Activated naive CD4-positive, alpha-beta T cell treated with Interleukin-2 at 50 U/mL for 16 hours (primary cell): ENCODE measurements at places on chromosomes 11 and 22.

GRCh38 chr11:94655291-94655690 is 88.1 kb downstream of the PIWIL4 start:
- no peak for DNase-seq

GRCh38 chr22:35866651-35867050 is 149.0 kb downstream of the APOL5 start:
- no peak for DNase-seq

- no peak for DNase-seq
Measured at GRCh38 chr11:10934293-10934860, 76.5 kb upstream of the ZBED5 start.

DNA sequence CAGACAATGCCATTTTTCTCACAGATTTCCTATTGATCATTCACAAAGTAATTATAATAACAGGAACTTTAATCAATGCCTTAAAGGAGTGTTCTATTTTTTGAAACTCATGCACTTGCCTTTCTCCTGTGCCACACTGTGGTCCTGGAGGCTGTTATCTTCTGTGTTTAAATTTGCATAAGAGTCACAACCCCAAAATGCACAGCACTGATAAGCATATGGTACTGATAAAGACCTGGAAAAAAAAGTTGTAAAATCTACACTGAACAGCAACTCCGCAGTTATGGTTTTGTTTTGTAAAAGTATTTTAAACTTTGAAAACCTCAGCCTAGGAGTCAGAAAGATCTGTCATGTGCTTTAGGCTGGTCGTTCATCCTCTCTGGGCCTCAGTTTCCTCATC is 9.1 kb upstream of the CCDC34 start:
- DNase-seq = no peak

DNA sequence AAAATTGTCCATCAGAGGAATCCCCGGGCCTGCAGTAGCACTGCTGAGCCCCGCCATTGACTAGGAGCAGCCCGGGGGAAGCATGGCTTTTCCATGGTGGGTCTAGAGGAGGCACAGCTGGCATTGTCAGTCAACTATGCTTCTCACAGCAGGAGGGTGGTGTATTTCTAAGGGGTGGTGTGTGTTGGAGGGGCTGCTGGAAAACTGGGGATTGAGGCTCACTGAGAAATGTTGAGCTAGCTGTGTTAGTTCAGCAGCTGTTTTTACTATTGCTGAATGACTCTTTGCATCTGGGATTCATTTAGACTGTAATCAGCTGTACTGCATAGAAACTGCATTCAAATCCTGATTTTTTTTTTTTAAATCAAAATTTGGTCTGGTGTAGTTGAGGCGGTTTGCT is 5.6 kb downstream of the DDX10 start:
- no peak for DNase-seq

GRCh38 chr11:121141066-121141465 is 40.0 kb downstream of the TECTA start:
- DNase-seq = no peak

DNA sequence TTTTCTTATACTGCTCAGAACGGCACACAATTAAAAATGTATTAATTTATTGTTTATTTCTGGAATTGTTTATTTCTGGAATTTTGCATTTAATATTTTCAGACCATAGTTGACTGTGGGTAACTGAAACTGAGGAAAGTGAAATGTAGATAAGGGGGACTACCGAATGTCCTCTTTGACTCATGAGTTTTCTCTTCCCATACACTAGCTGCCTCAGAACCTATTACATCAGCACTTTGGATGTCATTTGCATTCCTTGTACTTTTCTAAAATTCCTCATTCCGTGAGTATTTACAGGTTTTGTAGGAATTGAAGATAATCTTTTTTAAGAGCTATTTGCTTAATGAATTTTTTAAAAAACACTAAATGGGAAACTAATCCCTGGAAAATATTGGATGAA is 29.8 kb downstream of the ZC3H12C start:
- no peak for DNase-seq

DNA sequence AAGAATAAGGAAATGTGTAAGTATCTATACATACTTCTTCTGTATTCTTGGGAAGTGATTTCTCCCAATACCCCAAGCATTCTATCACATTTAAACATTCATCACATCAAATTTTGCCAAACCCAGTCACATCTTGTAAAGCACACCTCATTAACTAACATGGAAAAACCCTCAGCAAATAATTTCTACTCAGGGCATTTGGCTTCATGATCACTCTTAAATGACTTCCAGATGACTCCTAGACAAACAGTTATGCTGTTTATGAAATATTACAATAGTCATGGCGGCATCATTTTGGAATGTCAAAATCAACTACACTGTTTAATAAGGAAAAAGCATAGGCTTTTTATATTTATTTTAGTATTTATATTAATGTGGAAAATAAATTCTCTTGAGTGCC is 47.3 kb upstream of the CCDC34 start:
- no peak for DNase-seq

GRCh38 chr11:60625262-60625661 is 74.2 kb upstream of the MS4A8 start:
- DNase-seq = no peak

- DNase-seq = no peak
Measured at GRCh38 chr22:19103880-19104821, 18.1 kb downstream of the DGCR2 start.

GRCh38 chr11:77287136-77287535 is 14.3 kb downstream of the GDPD4 start:
- no peak for DNase-seq

GRCh38 chr22:44611880-44612496 is 90.0 kb upstream of the PRR5 start:
- DNase-seq = no peak

DNA sequence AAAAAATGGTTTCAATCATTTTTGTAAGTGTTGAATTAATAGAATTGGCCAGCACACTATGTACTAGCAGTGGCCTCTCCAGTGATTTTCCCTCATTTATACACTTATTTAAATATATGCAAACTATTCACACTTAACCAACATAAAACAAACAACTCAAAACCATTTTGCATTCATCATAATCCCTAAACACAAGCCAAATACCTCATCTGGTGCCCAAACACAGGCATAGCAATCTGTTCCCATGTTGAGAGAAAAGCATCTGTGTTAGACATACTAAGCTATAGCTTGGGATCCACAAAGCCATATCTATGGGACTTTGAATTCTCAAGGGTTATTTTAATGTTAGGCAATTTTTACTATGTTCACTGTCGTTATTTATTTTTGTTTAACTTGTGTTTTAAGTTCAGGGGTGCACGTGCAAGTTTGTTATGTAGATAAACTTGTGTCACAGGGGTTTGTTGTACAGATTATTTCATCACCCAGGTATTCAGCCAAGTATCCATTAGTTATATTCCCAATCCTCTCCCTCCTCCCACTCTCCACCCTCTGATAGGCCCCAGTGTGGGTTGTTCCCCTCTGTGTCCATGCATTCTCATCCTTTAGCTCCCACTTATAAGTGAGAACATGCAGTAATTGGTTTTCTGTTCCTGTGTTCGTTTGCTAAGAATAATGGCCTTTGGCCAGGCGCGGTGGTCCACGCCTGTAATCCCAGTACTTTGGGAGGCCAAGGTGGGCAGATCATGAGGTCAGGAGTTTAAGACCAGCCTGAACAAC is 31.0 kb upstream of the RCN1 start:
- DNase-seq = no peak

DNA sequence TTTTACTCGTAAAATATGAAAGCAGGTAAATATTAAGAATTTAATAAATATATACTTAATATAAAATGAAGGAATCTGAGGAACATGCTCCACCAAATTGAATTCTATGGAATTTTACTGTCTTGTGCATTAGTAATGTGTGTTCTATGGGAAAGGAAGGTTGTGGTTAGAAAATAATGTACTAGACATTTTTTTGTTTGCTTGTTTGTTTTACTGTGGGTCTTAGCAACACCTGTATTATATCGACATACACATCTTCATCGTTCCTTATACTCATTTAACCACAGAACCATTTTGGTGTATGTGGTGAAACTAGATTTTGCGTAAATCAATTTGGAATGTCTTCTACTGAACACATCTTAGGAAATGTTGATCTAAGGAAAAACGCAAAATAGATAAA is 114.1 kb upstream of the MTMR2 start:
- no peak for DNase-seq

DNA sequence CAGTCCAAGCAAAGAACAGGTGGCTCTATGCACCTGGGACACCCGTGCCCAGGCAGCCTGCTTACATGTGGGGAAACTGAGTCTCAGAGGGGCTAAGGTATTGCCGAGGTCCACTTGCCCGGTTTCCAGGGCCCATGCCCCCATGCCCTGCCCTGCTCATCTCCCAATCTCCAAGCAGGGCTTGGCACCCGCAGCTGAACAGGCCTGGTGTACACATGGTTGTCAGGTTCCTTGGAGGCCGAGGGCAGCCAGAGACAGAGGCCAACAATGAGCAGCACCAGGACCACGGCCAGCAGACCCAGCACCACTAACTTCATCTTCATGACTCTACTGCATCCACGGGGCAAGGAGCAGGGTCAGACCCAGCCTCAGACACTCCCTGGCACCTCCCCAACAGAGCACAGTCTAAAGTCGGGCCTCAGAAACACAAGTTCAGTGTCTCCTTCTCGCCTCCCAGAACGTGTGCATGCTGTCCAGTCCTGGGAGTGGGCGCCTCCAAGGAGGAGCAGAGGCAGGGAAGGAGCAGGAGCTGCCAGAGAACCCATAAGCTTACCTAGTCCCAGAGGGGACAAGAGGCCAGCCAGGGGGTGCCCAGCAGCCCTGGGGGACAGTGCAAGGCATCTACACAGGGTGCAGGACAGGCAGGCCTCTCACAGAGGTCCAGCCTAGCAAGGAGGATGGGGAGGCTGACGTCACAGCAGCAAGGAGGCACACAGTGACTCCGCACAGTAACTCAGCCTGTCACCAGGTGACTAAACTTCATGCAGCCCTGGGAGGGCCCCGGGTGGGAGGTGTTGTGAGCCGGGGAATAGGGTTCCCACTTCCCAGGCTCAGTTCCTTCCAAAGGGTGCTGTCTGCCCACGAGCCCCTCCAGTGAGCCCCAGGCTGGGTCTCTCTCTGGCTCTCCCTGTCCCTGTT is 20.2 kb upstream of the RGL4 start:
- DNase-seq = no peak

DNA sequence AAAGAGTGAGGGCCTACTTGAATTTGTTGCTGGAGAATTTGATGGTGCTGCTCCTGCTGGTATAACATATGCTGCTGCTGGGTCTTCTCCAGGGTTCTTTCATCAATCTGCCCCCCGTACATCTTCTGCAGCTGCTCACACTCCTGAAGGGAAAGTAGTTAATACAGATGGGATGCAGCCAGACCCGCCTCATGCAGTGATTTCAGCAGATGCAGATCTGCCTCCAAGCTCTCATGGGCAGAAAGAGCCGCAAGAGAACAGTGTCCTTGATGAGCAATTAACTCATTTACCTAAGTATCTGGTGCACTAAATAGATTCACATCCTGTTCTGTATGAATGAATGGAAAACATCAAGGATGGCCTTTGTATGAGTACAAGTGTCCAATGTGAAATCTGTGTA is 24.8 kb upstream of the APOA1 start:
- DNase-seq = no peak

DNA sequence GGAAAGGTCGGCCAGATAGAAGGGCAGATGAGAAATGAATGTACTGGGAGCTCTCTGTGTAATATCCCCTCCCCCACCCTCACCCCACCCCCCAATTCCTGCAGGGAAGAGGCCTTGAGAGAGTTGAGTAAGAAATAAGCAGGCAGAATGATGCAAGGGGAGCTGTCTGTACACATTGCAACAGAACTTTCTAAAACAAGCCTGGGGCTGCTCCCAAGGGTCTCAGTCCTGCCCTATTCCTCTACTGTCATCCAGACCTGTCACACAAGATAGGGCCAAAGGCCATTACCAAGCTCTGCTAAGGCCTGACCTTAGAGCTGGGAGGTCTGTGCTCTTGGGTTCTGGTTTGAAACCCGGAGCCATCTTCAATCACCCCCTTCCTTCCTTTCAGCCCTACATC is 5.7 kb upstream of the DGAT2 start:
- DNase-seq = no peak

- no peak for DNase-seq
Measured at GRCh38 chr11:57762235-57762861, 746 bp downstream of the CTNND1 start.

DNA sequence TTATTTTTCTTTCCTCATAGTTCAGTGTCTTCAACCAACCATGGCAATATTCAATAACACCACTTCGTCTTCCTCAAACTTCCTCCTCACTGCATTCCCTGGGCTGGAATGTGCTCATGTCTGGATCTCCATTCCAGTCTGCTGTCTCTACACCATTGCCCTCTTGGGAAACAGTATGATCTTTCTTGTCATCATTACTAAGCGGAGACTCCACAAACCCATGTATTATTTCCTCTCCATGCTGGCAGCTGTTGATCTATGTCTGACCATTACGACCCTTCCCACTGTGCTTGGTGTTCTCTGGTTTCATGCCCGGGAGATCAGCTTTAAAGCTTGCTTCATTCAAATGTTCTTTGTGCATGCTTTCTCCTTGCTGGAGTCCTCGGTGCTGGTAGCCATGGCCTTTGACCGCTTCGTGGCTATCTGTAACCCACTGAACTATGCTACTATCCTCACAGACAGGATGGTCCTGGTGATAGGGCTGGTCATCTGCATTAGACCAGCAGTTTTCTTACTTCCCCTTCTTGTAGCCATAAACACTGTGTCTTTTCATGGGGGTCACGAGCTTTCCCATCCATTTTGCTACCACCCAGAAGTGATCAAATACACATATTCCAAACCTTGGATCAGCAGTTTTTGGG is at the start of gene OR51T1:
OR51T1 (plus strand) TSS at position 41 of the 641 bp plus-strand sequence; CDS start at position 41, 0 bp downstream.
- DNase-seq = no peak

GRCh38 chr11:6911948-6912347 is 8.9 kb upstream of the OR2D3 start:
- no peak for DNase-seq

- no peak for DNase-seq
Measured at GRCh38 chr11:106840947-106841346, 177.3 kb downstream of the GUCY1A2 start.

- peak; percentile 26 for DNase-seq
Measured at GRCh38 chr11:128548649-128549255, 38.6 kb downstream of the ETS1 start.

DNA sequence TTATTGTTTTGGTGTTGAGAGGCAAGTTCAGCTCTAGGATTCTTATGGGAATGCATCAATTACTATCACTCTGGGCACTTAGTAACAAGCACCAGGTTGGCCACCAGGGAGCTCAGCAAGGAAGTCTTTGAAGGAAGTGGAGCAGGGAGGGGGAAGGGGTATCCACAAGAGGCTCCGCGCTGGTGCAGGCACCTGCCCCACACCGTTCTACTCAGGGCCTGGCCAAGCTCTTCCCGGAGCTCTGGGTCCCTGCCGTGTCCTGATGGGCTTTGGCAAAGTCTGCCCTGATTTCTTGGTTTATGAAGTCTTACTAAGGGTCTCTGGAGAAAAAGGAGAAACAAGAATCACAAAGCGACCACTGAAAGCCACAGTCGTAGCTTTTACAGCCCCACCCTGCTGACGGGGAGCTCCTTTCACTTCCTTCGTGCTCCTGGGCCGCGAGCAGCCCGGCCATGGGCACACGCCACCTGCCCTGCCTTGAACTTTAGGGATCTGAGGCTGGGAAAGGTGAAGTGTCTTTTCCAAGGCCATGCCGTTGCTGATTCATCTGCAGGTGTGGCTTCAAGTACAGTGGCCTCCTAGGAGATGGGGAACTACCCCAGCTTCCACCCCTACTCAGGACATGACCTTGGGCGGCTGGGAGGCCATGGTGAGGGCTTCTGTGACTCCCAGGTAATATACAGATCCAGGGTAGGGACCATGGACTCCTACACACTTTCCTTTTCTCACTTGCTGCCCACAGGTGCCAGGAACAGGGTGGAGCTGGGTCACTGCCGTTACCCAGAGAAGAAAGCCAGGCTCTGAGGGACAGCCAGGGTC is 15.9 kb upstream of the LRRC32 start:
- no peak for DNase-seq

GRCh38 chr11:110856996-110857812 is 145.0 kb upstream of the ARHGAP20 start:
- DNase-seq = no peak
